ENCODE measurements at places on chromosomes 12 and 14.

GRCh38 chr12:122790393-122791075 is 16.2 kb downstream of the CCDC62 start:
- no peak for DNase-seq

GRCh38 chr12:115572440-115572839 is 705.1 kb downstream of the MED13L start:
- DNase-seq = no peak

- DNase-seq = no peak
These were observed 6.0 kb upstream of the MYF6 start for GRCh38 chr12:80701388-80701787.

DNA sequence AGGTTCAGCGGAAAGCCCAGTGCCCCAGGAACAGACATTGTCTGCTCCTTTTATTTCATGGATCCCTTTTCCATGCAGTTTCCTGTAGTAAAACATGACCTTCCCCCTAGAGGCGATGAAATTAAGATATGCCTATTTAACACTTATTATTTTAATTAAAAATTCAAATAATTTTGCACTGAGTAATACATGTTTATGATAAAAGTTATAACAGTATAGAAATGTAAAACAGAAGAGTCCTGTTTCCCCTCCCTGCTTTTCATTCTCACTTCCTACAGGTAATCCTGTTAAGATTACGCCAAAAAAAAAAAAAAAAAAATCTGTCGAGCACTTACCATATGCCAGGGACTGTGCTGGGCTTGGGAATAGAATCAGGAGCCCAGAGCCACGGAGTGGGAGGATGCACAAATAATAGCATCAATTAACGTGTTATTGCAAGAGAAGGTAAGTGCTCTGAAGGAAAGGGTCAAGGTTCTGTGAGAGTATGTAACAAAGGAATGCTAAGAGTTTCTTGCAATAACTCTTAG is 830 bp upstream of the LPCAT3 start:
- DNase-seq = no peak

- DNase-seq = no peak
These were observed 122.0 kb downstream of the AACS start for GRCh38 chr12:125187148-125187745.

GRCh38 chr12:38142974-38143373 is 173.6 kb upstream of the ALG10B start:
- no peak for DNase-seq

GRCh38 chr14:79613625-79614024 is 597.7 kb downstream of the DIO2 start:
- no peak for DNase-seq

DNA sequence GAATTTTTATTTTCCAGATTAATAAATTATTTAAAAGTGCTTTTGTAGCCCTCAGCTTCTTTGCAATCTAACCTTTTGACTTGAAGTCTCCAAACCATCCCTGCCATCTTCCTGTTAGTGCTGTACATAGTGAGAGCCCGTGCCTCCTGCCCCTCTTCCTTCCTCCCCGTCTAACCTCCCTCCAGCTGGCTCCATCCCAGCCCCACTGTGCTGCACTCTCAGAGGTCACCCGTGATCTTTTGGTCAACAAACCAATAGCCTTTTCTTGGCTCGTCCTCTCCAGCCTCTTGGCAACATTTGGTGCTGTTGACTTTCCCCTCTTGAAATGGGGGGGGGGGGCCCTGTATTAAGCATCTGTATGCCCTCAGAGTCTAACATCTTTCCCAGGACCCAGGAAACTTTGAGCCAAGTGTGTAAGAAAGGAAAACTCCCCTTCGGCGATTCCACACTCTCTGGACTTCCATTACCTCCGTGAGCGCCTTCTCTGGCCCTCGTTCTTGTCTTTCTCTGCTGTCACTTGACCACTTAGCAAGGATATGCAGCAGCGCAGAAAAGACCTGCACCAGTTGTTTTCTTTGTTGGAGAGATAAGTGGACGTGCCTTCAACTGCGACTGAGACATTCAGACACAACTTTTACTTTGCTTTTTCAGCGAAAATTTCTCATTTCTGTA is 44.1 kb downstream of the FBXW8 start:
- DNase-seq = no peak

DNA sequence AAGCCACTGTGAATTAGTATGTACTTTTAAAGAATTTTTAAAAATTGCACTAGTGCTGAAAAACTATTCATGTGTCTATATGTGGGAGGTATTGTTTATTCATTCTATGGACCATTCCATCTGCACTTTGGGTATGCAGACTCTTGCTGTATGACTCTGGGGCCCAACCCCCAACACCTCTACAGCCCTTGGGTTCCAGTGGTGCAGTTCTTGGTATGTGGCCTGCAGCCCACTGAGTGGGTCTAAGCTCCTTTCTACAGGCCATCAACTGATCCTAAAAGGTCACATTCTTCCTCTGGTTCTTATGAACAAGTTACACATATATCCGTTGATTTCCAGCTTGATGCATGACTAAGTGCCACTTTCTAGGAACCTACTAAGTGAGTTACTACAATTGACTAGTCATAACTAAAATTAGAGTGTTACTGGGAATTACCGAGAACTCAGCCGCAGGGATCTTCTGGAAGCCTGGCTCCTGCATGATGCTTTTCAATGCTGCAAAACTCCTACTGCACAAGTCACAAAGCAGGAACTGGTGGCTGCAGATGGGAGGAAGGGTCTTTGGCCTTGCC is 62.4 kb upstream of the MED13L start:
- no peak for DNase-seq

- no peak for DNase-seq
These were observed 13.6 kb upstream of the FAIM2 start for GRCh38 chr12:49917166-49917787.

DNA sequence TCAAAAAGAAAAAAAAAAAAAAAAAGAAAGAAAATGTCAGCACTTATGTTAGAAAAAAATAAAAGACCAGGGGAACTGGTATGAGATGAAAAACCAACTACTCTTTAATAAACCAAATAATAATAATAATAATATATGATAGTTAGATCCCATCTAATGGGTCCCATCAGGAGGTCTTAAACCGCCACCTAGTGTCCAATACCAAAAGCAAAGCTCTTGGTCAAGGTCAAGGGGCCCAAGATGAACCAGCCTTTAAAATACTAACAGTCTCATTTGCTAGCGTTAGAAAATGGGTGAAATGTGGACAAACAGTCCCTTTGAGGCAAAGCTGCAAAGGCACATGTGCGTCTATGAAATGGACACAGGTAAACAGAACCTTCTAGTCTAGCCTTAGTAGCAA is 12.3 kb downstream of the BRAP start:
- no peak for DNase-seq

DNA sequence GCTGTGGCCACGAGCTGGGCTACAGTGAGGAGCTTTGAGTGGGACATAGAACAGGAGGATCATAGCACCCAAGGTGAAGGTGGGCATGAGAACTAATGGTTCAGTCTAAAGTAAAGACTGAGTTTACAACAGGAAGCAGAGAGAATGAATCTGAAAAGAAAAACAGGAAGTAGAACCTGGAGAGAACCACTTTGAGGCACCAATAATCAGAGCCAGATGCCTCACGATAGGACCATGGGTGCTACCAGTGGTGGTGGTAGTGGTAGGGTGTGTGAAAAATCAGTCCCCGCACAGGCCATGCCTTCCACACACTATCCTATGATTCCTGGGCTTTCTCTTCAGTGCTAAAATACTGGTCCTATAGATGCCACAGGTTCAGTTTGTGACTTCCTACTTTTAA is 293.6 kb downstream of the AKAP6 start:
- no peak for DNase-seq

GRCh38 chr12:130017591-130018449 is 114.0 kb upstream of the TMEM132D start:
- DNase-seq = no peak

- DNase-seq = no peak
These were observed 953 bp downstream of the MAPK1IP1L start for GRCh38 chr14:55052269-55052930.
